ENCODE measurements at places on chromosomes 16 and 17.

- no peak for DNase-seq
Measured at GRCh38 chr16:78298986-78299385, 199.5 kb downstream of the WWOX start.

- DNase-seq, result no peak
Measured at GRCh38 chr17:19705771-19706770, 10.3 kb downstream of the SLC47A2 start.

DNA sequence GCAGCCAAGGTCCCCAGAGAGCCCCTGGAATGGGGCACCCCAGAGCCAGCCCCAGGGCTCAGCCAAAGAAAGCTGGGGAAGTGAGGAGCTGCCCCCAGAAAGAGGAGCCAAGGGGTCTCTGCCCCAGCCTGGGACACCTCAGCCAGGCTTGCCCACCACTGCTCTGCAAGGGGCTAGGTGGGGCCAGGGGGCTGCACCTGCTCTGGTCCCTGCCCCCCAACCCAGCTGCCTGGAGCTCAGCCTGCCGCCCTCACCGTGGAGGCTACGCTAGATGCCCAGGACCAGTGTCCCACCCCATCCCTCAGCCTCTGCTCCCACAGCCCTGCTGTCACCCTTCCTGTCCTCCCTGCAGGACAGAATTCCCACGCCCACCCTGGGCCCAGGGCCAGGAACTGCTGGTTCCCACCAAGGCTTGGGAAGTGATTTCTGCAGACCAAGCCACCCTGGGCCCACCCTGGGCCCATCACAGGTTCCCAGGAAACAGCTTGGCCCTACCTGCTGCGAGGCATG lies 28.1 kb upstream of the KRT17 start:
- no peak for DNase-seq

DNA sequence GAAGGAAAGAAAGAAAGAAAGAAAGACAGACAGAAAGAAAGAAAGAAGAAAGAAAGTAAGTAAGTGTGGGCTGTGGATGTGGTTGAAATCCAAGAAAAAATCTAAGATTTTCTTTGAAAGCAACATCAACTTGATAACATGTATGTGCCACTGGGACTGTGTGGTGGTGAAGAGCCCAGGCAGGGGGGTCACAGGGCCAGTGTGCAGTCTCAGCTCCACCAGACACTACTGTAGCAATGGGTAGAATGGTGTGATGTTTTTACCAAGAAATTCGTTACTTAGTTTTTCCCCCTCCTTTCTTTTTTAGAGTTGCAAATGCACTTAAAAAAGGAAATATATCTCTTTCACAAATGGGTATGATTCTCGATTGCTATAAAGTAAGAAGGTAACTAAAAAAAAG lies 71.9 kb upstream of the CNEP1R1 start:
- DNase-seq, result no peak

DNA sequence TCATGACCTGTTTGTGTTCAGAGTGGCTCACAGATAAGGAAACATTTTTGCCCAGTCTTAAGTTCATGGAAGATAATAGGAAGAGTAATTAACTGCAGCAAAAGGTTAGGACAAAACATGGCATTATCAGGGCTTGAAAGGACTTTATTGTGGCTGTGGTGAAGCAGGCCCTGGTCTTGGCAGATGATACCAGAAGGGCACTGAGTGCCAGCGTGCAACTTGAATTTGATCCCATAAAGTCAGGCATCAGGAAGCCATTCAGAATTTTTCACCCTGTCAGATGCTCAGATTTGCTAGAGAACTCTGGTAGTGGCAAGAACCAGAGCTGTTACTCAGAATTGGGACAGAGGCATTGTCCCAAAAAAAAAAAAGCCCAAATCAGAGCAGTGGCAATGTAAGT lies 11.2 kb upstream of the COG7 start:
- DNase-seq, result no peak

GRCh38 chr17:67470163-67470562 lies 93.1 kb downstream of the PITPNC1 start:
- DNase-seq, result no peak

GRCh38 chr16:24826096-24826690 lies 19.6 kb upstream of the SLC5A11 start:
- DNase-seq, result no peak

DNA sequence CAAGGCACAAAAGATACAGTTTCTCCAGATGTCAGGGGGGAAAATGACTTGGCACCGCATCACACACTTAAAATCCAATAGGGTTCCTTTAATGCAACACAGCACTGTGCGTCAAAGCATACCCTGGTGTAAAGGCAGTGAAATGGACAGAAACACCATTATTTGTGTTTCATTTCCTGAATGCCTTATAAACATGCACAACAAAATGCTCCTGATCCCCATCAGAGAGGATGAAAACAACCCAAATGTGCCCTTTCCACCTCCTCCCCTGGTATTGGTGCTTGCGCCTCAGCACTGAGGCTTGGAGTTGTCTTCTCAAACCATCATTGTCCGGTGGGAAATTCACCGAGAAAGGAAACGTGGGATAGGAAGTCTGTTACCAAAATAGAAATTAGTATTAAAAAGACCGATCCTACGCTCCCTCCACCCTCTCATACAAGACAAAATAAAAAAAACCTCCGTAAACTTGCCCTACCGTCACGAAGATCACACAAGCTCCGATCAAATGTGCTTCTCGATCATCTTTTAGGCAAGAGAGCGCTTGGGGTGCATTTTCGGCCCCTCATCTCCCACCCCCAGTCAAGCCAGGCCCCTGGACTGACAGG lies 722 bp downstream of the CDC27 start:
- peak; percentile 37 for DNase-seq

- no peak for DNase-seq
Measured at GRCh38 chr16:87757841-87758426, 7.9 kb downstream of the KLHDC4 start.

- no peak for DNase-seq
Measured at GRCh38 chr16:35532576-35532975, 2073.2 kb downstream of the TP53TG3F start.

- DNase-seq, result no peak
Measured at GRCh38 chr16:50137268-50137667, 15.8 kb upstream of the TENT4B start.

- no peak for DNase-seq
Measured at GRCh38 chr17:44627513-44628242, 28.6 kb upstream of the MEIOC start.

GRCh38 chr16:81607805-81608522 lies 163.4 kb downstream of the CMIP start:
- DNase-seq, result no peak

GRCh38 chr16:82287937-82288336 lies 117.9 kb upstream of the MPHOSPH6 start:
- no peak for DNase-seq

DNA sequence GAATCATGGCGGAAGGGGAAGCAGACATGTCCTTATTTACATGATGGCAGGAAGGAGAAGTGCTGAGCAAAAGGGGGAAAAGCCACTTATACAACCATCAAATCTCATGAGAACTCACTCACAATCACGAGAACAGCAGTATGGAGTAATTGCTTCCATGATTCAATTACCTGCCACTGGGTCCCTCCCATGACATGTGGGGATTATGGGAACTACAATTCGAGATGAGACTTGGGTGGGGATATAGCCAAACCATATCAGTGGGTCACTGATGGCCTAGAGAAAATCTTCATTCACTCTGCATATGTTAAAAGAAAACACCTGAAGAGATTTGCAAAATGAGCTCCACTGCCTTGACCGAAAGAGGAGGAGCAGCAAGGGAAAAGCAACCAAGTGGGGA lies 130.3 kb upstream of the FAM20A start:
- DNase-seq, result no peak

- DNase-seq, result peak; percentile 84
Measured at GRCh38 chr17:80261159-80261894, 675 bp downstream of the RNF213 start.

GRCh38 chr16:73711406-73712080 lies 585.1 kb upstream of the PSMD7 start:
- DNase-seq, result no peak

- no peak for DNase-seq
Measured at GRCh38 chr17:74730491-74731346, 6.3 kb upstream of the RAB37 start.

DNA sequence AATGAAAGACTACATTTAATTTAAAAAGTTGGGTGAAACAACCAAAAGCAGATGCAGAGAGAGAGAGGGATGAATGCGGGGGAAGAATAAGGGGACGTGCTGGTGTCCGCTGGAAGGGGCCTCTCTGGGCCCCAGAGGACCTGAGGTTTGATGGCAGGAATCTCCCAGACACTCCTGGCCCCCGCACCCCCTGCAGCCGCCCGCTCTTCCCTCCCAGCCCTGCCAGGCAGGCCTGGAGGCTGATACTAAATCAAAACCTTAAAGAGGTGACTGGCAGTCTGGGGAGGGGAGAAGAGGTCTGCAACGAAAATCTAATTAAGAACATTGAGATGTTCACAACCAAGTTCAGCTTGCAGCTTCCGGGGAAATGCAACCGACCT lies 2.4 kb downstream of the FOXL1 start:
- no peak for DNase-seq
